Hair follicular keratinocyte (primary cell): ENCODE measurements at places on chromosomes 3 and 15. TPM values are rescaled to one million over a fixed set of nuclear protein-coding genes. Genes with fewer than 3 reads are reported as not detected.

RUBCN gene
- 24.8 and 25.3 TPM in 2 replicates for total RNA-seq

OSTN gene
- not detected in 2 replicates for total RNA-seq

AADACL2 gene
- total RNA-seq, result not detected in 2 replicates

MIX23 gene
- 17.5 and 31.5 TPM in 2 replicates for total RNA-seq

HCLS1 gene
- total RNA-seq, result 0.39 TPM in 1 of 2 replicates, not detected in the other

CYP1A2 gene
- not detected in 2 replicates for total RNA-seq

KIF7 gene
- 4.5 and 6.2 TPM in 2 replicates for total RNA-seq

TIGIT gene
- total RNA-seq, result not detected in 2 replicates

MRPS25 gene
- 44.7 and 64.8 TPM in 2 replicates for total RNA-seq

GABRR3 gene
- not detected in 2 replicates for total RNA-seq

HHLA2 gene
- total RNA-seq, result not detected in 2 replicates

TM4SF18 gene
- total RNA-seq, result 0.46 TPM in 1 of 2 replicates, not detected in the other

HRH1 gene
- total RNA-seq, result 7.3 and 9.4 TPM in 2 replicates

C3orf49 gene
- total RNA-seq, result not detected in 2 replicates

DLL4 gene
- 0.08 TPM in 1 of 2 replicates, not detected in the other for total RNA-seq

GOLGA8N gene
- total RNA-seq, result 0.49 and 0.94 TPM in 2 replicates

HTR3E gene
- not detected in 2 replicates for total RNA-seq

SLC22A14 gene
- total RNA-seq, result not detected in 2 replicates

CATSPER2 gene
- total RNA-seq, result 0.46 and 0.78 TPM in 2 replicates

PLA1A gene
- total RNA-seq, result not detected in 2 replicates

ZIC1 gene
- total RNA-seq, result 1.2 TPM in 1 of 2 replicates, not detected in the other

DGKG gene
- total RNA-seq, result 0.31 and 0.57 TPM in 2 replicates
